NCI-H510A treated with DMSO at 0.1 percent for 48 hours (cell line): ENCODE measurements at places on chromosomes 12 and 14.

DNA sequence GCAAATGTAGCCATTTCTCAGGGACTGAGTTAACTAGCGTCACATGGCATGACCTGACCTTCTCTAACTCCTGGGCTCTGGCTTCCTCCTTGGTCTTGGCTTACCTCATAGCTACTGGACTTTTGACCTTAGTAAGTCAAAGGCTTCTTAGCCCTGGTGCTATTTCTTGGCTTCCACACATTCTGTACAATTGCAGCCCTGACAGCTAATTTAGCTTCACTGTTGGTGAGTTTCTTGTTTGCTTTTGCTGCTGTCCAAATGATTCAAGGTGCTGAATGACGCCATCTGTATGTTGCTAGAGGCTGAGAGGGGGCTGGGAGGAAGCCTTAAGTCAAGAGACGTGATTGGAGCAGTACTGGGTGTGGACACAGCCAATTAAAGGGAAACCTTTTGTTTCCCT is 202.7 kb downstream of the PRKD1 start:
- DNase-seq, result peak; percentile 52

GRCh38 chr14:35295845-35296161 is 3.6 kb downstream of the PSMA6 start:
- DNase-seq, result no peak

- no peak for DNase-seq
These were observed at the start of gene SELPLG for GRCh38 chr12:108633534-108634248. SELPLG (minus strand) TSS chr12:108633894; CDS start chr12:108624307, 9,587 bp downstream.

- DNase-seq, result no peak
These were observed 137.8 kb upstream of the GSC start for GRCh38 chr14:94907626-94908261.

- no peak for DNase-seq
These were observed 18.6 kb downstream of the SH2B3 start for GRCh38 chr12:111424189-111424792.

DNA sequence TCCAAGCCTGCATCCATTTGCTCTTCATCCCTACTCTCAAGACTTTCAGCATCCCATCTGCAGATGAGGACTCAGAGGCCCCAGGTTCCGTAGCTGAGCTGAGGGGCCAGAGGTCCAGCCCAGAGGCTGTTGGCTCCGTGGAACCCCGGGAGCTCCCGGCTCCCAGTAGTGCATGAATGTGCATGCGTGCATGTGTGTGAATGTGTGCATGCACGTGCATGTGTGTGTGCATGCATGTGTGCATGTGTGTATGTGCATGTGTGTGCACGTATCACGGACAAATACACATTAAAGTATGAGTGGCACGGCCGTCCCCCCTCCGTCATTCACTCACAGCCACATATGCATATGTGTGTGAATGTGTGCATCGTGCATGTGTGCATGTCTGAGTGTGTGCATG is 149.9 kb downstream of the KIF26A start:
- no peak for DNase-seq

DNA sequence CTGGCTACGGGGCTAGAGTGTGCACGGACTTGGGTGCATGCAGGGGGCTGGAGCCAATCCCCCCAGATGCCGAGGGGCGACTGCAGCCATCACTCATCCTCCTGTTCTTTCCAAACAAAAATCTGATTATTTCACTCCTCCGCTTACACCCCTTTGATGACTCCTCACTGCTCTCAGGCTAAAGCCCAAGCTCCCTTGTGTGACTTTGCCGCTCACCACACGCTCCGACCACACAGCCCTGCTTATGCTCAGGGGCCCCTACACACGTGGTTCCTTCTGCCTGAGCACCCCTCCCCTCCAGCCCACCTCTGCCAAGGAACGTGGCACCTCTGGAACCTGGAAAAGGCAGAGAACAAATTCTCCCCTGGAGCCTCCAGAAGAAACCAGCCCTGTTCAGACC is 13.7 kb downstream of the CHFR start:
- no peak for DNase-seq

DNA sequence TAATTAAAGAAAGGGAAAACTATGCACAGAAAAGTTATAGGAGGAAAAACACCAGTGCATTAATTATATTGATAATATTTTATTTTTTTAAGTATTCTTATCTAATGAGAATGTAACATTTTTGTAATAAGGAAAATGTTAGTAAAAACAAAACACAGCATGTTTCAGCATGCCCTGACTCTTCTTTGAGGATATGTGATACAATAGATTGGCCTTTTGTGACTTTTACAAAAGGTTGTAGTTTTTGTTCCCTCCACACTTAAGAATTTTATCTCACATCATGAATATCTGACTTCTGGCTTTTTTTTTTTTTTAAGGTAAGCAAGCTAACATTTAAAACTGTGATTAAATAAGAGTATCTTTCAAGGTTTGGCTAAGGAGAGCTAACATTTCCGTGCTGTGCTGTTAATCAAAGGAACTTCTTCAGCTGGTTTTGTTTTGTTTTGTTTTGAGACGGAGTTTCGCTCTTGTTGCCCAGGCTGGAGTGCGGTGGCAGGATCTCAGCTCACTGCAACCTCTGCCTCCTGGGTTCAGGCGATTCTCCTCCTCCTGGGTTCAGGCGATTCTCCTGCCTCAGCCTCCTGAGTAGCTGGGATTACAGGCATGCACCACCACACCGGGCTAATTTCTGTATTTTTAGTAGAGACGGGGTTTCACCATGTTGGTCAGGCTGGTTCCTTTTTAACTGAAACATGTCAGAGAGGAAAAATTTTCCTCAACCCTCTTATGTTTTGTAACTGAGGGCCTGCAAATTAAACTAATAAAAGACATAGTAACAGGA is 30.8 kb upstream of the RESF1 start:
- DNase-seq, result no peak

DNA sequence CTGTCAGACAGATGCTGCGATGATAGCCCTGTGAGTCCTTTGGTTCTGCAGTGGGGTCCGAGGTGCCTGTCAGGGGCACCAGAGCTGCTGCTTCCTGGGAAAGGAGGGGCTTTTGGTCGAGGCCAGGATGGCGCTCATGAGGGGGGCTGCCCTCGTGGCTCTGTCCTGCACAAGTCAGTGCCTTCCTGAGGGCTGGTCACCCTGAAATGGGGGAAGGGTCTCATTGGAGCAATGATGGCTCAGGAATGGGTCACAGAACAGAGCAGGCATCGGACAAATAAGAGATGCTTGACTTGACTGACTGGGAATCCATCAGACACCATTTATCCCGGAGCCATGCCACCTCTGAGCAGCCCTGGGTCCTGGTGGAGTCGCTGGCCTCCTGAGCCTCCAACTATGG is 121.9 kb downstream of the ADGRD1 start:
- no peak for DNase-seq

- no peak for DNase-seq
These were observed 71.8 kb downstream of the TTC9 start for GRCh38 chr14:70713511-70713916.

- no peak for DNase-seq
These were observed 77.1 kb upstream of the PTGDR start for GRCh38 chr14:52190337-52190931.

- DNase-seq, result no peak
These were observed 64.6 kb downstream of the EP400 start for GRCh38 chr12:132014092-132014914.
